ENCODE measurements at places on chromosomes 4 and X. TPM values are rescaled to one million over a fixed set of nuclear protein-coding genes. Genes with fewer than 3 reads are reported as not detected.

The ADAM29 gene
- not detected for total RNA-seq

The SMIM10 gene
- total RNA-seq, result 5.8 TPM

The HSFX4 gene
- not detected for total RNA-seq

The DCAF12L1 gene
- total RNA-seq, result not detected

The CLCN3 gene
- total RNA-seq, result 17.1 TPM

The ABLIM2 gene
- total RNA-seq, result under 0.01 TPM

The USP17L5 gene
- not detected for total RNA-seq

The UXT gene
- total RNA-seq, result 401 TPM

The CSN1S1 gene
- total RNA-seq, result not detected

DNA sequence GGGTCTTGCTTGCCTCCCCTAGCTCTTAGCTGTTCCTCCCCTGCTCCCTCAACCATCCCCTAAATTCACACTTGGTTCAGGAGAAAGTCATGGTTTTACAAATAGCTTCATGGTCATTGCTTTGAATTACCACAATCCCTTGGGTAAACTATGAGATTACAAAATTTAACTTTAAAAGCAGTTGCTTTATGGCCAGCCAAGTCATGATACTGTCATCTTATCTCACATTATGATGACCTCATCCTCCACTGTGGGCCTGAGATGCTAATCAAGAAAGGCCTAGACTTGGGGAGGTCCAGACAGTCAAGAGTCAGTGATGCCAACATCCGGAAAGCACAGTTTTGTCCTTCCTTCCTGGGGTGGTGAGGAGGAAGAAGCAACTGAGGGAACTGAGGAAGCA is 10.5 kb upstream of the FGF16 start:
- DNase-seq, result peak; percentile 83

GRCh38 chr4:174707902-174708301 is 121.1 kb downstream of the GLRA3 start:
- no peak for DNase-seq

GRCh38 chr4:26788341-26788733 is 72.3 kb upstream of the STIM2 start:
- DNase-seq, result no peak

GRCh38 chr4:86338989-86339388 is 20.9 kb downstream of the MAPK10 start:
- DNase-seq, result peak; percentile 93

- no peak for DNase-seq
Observed at GRCh38 chrX:72057331-72057730, 74.4 kb downstream of the RTL5 start.

DNA sequence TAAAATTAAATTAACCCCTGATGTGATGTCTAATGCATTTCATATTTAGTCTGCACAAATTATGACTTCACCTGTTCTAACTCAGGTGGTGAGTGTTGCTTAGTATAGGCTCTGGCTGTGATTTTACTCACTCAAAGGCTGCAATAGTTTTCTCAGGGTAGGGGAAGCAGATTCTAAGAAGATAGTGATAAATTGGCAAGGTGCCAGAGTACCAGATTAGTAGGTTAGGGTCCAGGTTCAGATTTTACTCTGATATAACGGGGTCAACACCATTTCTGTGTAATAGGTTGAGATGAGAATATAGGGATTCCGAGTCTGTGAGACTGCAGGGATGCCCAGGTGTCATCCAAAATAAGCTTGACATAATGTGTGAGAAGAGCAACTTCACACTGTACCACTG is 1049.6 kb downstream of the STIM2 start:
- no peak for DNase-seq

GRCh38 chr4:120156120-120156718 is 89.6 kb upstream of the MAD2L1 start:
- peak; percentile 45 for DNase-seq

DNA sequence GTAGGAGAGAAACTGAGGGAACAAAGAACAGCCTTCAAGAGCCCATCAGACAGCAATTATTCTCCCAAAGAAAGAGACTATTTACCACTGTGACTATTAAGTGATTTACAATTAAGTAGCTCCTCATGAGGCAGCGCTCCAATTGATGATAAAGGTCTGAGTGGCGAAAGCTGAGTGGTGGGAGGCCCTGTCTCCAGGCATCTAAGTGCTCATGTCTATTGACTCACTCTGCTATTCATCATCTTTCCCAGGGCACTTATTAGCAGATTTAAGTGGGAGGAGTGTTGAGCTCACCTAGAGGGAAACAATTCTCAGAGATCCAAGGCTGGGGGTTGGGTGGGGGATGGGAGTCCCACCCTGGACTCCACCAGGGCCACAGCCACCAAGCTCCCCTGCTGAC is 23.3 kb downstream of the AMER1 start:
- no peak for DNase-seq

- no peak for DNase-seq
Observed at GRCh38 chr4:54197926-54198325, 31.2 kb upstream of the PDGFRA start.

GRCh38 chr4:71860643-71861042 is 76.8 kb upstream of the GC start:
- DNase-seq, result peak; percentile 16

GRCh38 chrX:107845625-107846024 is 20.0 kb downstream of the MID2 start:
- no peak for DNase-seq

- DNase-seq, result peak; percentile 5
Observed at GRCh38 chr4:109251396-109251795, 51.1 kb downstream of the COL25A1 start.

DNA sequence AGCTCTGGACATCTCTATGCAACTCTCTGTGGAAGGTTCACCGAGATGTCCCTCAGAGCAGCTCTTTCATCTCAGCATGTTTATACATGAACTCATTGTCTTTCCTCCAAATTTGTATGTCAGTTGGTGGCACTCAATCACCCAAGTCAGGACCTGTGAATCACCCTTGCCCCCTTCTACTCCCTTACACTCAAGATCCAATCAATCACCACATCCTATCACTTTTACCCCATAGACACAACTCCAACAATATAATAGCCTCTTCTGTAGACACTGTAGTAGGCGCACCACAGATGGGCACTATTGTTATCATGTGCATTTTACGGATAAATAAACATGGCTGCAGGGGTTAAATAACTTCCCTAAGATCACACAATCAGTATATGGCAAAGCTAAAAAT is 41.3 kb upstream of the IRF2 start:
- no peak for DNase-seq

- no peak for DNase-seq
Observed at GRCh38 chrX:49956313-49956712, 33.9 kb downstream of the CLCN5 start.

- no peak for DNase-seq
Observed at GRCh38 chr4:117474987-117475386, 389.6 kb upstream of the TRAM1L1 start.

DNA sequence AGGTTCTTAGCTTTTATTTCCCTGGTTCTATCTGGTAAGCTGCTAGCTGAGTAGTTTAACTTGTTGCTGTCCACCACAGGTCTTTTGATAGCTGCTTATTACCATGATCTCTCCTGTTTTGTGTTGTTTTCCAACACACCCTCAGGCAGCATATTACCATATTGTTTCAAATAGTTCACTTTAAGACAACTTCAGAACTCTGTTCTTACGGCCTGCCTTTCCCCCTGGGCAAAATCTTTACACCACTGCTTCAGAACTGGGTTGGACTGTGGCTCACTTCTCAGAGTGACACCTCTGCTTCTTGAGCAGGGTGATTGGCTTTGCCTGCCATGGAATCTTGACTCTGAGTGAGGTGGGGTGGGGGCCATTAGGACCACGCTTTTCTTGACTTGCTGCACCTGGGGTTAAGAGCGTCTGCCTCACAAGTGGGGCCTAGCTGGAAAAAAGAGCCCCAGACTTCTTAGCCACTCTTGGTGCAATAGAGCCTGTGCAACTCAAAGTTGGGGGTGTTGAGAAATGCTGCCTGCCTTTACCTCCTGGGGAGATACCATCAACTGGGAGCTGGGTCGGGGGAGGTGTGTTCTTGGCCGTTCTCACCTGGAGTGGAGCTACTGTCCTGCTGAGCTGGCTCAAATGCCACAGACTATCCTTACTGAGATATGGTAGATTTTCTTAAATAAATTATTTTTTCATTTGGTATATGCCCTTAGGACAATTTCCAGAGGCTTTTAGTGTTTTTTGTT is 23.4 kb downstream of the USP9X start:
- no peak for DNase-seq

GRCh38 chrX:95718746-95719145 is 965.9 kb upstream of the DIAPH2 start:
- peak; percentile 3 for DNase-seq

DNA sequence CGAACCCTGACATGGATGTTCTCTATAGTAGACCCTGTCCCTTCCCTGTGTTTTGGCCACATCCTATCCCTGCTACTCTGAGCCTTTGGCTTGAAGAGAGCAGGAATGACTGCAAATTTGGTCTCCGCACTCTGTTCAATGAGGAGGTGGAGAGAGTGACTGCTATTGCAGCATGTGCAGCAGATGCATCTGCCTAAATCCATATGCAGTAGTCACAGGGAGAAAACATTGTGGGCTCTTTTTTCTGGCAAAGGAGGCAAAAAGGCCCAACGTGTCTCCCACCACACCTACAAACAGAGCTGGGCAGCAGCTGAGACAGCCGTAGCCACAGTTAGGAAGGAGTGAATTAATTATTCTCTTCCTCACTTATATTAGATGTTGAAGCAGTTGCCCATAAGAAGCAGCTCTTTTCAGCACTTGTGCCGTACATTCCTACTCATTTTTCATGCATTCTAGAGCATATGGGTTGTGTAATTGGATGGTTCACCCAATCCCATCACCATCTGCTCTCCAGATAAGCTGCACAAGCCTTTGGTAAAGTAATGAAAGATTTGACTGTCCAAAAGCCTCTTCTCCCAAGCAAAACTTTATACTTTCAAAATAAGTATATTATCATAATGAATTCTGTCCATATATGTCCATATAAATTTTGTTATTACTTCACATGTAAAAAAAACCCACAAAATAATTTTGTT is 147.9 kb upstream of the FAM47A start:
- DNase-seq, result no peak

- no peak for DNase-seq
Observed at GRCh38 chr4:110020139-110020538, 107.5 kb downstream of the EGF start.

DNA sequence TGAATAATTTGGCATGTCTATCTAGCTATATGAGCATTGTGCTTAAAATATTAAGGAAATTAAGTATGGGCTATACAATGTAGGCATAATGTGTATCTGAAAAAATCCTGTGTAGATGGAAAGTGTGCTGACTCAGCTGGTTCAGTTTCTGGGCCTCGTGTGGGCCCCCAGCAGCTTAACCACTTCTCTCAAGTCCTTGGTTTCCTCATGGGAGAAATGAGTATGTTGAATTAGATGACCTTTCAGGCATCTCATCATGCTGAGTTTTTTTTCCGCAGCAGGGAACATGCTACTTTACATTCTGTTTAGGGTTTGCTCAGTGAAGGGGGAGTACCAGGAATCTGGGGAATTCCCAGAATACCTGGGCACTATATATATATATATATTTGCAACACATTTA is 30.5 kb downstream of the RHOH start:
- DNase-seq, result no peak

GRCh38 chrX:65925592-65925991 is 114.3 kb downstream of the VSIG4 start:
- no peak for DNase-seq

DNA sequence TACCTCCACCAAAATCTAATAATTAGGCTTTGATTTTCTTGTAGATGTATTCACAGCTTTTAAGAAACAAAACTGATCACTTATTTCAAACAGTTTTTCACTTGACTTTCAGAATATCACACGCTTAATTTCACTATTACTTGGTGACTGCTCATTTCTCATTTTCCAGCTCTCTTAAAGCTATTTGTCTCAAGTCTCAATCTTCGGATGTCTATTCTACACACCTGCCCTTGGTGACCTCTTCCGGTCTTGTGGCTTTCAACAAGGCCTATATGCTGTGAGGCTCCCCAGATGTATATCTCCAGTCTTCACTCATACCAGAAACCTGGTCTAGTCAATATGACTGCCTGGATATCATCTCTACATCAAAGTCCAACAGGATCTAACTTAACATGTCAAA is 34.9 kb upstream of the ANXA10 start:
- DNase-seq, result no peak

GRCh38 chr4:185100423-185100822 is 42.6 kb upstream of the SLC25A4 start:
- no peak for DNase-seq

DNA sequence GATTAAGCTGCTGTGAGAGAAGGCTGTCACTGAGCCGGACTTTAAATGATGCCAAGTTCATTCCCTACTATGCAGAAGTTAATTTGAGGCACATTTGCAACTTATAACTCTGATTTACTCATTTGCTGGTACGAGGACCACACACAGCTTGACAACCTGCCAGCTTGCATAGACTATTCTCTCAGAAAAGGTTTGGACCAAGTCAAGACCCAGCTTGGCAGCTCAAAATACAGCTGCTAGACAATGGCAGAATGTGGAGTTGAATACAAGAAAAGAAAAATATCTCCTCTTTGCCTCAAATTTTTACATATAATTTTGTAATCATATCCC is 338.9 kb downstream of the DHX15 start:
- no peak for DNase-seq

DNA sequence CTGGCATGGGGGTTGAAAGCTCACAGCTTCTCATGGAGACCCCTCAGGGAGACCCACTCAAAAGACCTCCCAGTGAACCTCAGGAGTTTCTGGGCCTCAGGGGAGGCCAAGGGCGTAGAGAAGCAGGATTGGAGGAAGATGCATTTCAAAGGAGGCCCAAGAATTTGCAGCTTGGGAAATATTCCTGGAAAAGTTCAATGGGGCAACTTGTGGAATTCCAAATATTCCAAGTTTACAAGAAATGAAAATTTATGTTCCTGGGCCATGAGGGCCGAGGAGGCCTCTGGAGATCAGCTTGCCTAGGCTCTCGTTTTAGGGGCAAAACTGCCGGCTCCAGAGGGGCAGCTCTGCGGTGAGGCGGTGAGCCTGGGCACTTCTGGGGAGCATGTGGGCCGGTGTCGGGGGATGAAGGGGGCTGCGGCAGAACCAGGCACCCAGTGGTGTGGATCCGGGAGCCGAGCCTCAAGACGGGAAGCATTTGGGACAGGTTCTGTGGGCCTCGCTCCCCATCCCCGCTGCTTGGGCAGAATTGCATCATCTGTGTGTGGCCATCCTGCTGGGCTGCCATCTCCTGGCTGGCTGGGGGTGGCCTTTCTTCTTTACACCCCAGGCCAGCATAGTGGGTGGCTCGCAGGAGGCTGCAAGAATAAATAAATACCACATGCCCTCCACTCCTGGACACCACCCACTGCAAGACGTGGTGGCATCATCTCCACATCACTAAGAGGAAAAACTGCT is 54.6 kb upstream of the GPR78 start:
- DNase-seq, result peak; percentile 36

- DNase-seq, result no peak
Observed at GRCh38 chr4:15891312-15891711, 47.2 kb downstream of the FGFBP1 start.

- DNase-seq, result no peak
Observed at GRCh38 chr4:142858446-142858845, 12.3 kb upstream of the INPP4B start.

- no peak for DNase-seq
Observed at GRCh38 chr4:172348426-172348825, 535.2 kb downstream of the GALNTL6 start.
